ENCODE measurements at places on chromosomes 4 and X.

GRCh38 chr4:108118505-108118904 lies 50.2 kb downstream of the LEF1 start:
- no peak for DNase-seq
- H3K27me3 ChIP-seq, result no peaks in the 10 kb centered on the region
- H3K4me3 ChIP-seq, result no peak overlapping the region

- no peaks in the 10 kb centered on the region for H3K27me3 ChIP-seq
- H3K4me3 ChIP-seq, result no peak overlapping the region
- no peak overlapping the region for H3K27ac ChIP-seq
- no peak for DNase-seq
These were observed 241.0 kb downstream of the RAB28 start for GRCh38 chr4:13243152-13243551.

DNA sequence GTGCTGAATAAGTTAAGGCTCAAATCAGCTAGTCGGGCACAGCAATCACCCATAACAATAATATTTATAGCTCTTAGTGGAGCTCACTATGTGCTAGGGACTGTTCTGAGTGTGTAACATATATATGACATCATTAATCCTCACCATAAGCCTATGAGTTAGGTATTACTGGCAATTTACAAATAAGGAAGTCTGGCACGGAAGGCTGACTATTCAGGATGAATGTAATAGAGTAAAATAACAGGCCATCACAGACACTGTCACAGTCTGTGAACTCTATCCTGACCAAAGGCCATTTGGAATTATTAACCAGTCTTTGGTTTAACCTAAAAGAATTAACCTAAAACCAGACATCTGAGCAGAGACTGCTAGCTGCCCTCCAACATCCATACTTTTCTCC lies 119.3 kb downstream of the C4orf51 start:
- H3K36me3 ChIP-seq, result no peaks in the 10 kb centered on the region
- DNase-seq, result no peak
- H3K4me3 ChIP-seq, result no peak overlapping the region
- no peaks in the 10 kb centered on the region for H3K4me1 ChIP-seq

GRCh38 chr4:128827296-128827695 lies 17.8 kb downstream of the JADE1 start:
- no peak for DNase-seq
- H3K4me3 ChIP-seq, result no peak overlapping the region
- no peaks in the 10 kb centered on the region for H3K36me3 ChIP-seq
- H3K27ac ChIP-seq, result no peak overlapping the region

DNA sequence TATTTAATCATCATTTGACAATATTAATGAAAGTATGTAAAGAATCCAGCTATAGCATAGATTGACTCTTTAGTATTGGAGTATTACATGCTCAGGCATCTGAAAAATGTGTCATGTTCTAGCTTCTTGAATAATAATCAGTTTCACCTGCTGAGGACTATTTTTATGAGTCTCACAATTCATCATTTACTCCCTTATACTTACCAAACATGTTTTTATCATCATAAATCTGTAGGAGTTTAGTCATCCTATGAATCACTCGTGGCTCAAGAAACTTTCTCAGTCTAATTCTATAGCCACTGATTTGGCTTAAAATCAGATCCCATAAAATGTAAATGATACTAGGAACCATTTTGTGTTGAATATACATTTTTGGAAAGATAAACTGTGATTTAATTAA lies 1616.1 kb downstream of the C4orf33 start:
- no peak overlapping the region for H3K27ac ChIP-seq
- no peaks in the 10 kb centered on the region for H3K27me3 ChIP-seq
- no peaks in the 10 kb centered on the region for H3K36me3 ChIP-seq
- H3K4me3 ChIP-seq, result no peak overlapping the region
- no peaks in the 10 kb centered on the region for H3K4me1 ChIP-seq

- no peaks in the 10 kb centered on the region for H3K36me3 ChIP-seq
- no peak for DNase-seq
- no peak overlapping the region for H3K4me3 ChIP-seq
- no peaks in the 10 kb centered on the region for H3K4me1 ChIP-seq
- no peak overlapping the region for H3K27ac ChIP-seq
- H3K27me3 ChIP-seq, result no peaks in the 10 kb centered on the region
These were observed 301.9 kb downstream of the BMPR1B start for GRCh38 chr4:95059663-95060062.

Measured in breast epithelium (tissue), 4 donors.